ENCODE measurements at places on chromosomes 2 and 18.
A peak's percentile ranks its signal among the peaks of the same experiment; 100 is the strongest.

GRCh38 chr2:10906926-10907625 is 4.7 kb upstream of the KCNF1 start:
- no peak for DNase-seq

- no peak for DNase-seq
These were observed 25.4 kb downstream of the CAPN14 start for GRCh38 chr2:31191931-31192330.

- DNase-seq, result peak; percentile 50
These were observed 18.1 kb downstream of the LPIN2 start for GRCh38 chr18:2994603-2995432.

GRCh38 chr2:211946960-211947359 is 591.6 kb downstream of the ERBB4 start:
- DNase-seq, result no peak

DNA sequence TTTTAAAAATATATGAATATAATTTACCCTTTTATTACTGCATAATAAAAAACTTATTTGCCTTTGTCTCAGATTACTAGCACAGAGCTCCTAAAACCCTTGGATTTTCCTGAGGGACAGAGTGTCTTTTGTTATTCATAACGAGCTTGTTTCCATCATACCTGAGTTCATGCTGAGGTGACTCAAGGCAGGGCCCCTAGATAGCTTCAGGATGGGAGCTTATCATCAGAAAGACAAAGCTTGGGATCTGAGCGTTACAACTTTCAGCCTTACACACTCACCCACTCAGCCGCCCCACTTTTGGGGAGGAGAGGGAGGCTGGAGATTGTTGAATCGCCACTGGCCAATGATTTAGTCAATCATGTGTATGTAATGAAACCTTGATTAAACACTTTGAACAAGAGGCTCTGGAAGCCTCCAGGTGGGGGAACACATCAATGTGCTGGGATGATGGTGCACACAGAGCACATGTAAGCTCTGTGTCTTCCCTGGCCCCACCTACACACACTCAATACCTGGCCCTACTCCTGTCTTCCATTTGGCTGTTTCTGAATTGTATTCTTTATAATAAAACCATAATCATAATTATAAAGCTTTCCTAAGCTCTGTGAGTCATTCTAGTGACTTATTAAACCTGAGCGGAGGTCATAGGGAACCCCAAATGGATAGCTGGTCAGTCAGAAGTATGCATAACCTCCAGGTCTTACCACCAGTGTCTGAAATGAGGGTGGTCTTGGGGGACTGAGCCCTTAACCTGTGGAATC is 28.5 kb upstream of the DNAH7 start:
- DNase-seq, result no peak

GRCh38 chr2:240452462-240453256 is 17.2 kb downstream of the GPC1 start:
- DNase-seq, result no peak

- DNase-seq, result no peak
These were observed 896 bp downstream of the CACNB4 start for GRCh38 chr2:152097801-152098495.

GRCh38 chr2:163441603-163442002 is 294.2 kb downstream of the FIGN start:
- no peak for DNase-seq

- no peak for DNase-seq
These were observed 23.4 kb upstream of the SNED1 start for GRCh38 chr2:240974771-240975572.

DNA sequence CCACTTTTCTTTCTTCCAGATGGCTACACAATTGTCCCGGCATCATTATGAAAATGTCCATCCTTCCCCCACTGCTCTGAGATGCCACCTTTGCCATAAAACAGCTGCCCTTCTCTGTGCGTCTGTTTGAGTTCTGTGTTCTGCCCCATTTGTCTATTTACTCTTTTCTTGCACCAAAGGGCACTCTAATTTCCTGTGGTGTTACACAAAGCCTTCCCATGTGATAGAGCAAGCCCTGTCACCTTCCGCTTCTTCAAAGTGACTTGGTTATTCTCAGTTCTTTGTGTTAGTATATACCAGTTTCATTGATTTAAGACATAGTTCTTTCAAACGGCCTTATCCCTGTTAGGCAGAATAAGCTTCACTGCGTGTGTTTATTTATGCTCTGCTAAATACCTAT is 84.1 kb downstream of the FBXO15 start:
- no peak for DNase-seq

DNA sequence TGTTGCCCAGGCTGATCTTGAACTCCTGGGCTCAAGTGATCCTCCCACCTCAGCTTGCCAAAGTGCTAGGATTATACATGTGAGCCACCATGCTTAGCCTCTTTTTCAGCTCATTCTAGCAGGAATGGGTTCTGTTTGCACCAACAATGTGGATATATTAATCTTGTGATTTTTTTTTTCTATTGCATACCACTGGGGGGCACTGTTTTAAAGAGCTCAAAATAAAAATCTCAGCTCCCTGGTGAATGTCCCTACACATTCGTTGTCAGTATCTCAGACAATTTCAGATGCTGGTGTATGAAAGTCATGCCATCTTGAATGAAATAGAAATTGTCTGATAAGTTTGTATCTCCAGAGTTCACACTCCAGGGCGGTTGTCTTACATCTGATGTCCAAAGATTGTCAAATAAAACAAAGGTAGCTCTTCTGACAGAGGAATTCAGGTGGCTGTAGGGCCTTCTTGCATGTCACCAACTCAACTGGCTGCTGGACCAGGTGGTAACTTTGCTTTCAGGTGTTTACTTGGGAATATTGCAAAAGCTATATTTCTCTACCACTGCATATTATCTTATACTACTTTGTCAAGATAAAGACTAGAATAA is 3.1 kb upstream of the MATN3 start:
- no peak for DNase-seq

- DNase-seq, result no peak
These were observed 190.6 kb downstream of the HAUS1 start for GRCh38 chr18:46294751-46295150.

GRCh38 chr2:88254437-88255091 is 84.4 kb downstream of the THNSL2 start:
- no peak for DNase-seq

DNA sequence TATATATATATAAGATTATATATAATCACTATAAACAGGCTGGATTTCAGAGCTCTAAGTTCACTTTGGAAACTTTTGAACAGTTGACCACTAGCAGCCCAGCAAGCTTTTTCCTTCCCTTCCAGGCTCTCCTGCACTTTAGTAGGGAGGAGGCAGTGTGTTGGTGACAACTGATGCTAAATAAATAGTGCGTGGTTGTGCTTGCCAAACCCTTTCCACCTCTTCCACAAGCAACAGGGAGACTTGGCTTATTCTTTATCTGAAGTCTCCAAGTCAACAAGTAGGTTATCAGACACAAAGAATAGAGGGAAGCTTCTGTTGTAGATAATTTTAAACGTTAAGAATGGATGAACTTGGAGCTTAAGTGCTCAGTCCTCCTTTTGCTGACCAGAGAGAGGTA is 408.2 kb upstream of the HNRNPA3 start:
- DNase-seq, result no peak

DNA sequence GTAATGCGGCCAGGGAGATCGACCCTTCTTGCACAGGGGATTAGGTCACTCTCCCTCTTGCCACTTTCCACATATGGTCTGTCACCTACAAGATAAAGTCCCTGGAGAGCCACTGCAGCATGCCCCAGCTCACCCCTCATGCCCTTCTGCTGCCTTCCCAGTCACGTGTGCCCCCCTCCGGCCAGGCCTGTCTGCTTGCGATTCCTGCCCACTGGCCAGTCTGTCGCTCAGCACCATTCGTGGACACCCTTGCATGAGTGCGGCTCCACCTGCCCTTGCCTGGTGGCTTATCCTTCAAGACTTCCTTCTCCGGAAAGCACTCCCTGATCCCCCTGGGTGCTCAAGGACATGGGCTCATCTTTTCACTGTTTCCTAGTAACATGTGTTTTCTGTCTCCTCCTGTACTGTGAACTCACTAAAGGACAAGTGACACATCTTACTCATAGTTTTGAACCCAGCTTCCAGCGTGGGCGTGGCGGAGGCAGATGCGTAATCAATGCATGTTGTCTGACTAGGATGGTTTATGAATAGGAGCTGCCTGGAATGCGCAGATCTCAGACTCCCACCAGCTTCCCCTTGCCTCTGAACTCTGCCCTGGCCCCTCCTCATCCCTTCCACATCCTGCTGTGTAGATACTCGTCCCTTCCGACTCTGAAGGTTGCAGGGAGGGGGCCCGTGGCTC is 7.8 kb upstream of the NT5DC4 start:
- DNase-seq, result no peak

GRCh38 chr2:241892299-241893137 is 23.0 kb downstream of the RTP5 start:
- DNase-seq, result no peak

GRCh38 chr18:79912994-79913831 is 38.2 kb downstream of the SLC66A2 start:
- DNase-seq, result no peak

- no peak for DNase-seq
These were observed 92.5 kb downstream of the EPB41L5 start for GRCh38 chr2:120105360-120105759.

- DNase-seq, result no peak
These were observed 202 bp downstream of the MCEE start for GRCh38 chr2:71129902-71130151.

DNA sequence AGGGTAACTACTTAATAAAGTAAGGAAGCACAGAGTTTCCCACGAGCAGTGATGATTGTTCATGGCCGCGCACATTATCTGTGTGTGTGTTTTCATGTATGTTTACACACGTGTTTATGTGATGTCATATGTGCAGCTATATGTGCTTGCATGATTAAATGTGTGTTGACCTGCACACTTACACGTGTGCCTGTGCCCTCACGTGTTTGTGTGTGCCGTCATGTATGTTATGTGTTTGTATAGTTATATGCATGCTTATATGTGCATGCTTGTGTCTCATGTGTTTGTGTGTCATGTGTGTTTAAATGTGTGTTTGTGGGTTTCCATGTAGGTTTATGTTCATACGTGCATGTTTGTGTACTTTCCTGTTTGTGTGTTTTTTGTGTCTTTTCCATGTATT is 782.3 kb downstream of the GALR1 start:
- no peak for DNase-seq

DNA sequence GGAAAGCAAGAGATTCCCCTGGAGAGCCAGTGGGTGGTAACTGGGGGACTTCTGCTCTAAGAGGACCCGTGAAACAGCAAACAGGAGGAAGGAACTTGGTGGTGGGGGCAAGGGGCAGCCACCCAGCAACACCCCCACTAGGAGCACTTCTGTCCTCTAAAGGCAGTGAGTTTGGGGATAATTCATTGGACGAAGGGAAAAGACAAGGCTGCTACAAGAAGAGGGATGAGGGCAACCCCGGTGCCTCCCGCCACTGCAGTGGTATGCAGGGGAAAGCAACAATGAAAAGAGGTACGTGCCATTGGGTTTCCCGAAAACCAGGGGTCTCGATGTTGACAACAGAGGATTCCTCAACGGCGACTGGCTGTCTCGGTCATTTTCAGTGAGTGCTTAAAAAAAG is 9.1 kb downstream of the RPL31 start:
- DNase-seq, result no peak

DNA sequence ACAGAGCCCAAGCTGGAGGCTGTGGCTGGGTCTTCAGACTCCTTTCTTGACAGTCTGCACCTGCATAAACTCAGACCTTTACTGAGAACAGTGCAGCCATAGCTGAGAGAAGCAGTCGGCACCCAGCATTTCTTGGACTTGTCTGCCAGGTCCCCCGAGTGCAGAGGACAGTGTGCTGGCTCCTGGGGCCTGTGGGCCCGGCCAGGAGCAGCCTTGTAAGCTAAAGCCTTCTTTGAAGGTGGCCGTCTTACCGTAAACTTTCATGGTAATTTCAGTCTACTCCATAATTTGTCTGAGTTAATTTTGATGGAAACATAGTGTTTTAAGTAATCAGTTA is 70.9 kb downstream of the LRRFIP1 start:
- DNase-seq, result no peak

DNA sequence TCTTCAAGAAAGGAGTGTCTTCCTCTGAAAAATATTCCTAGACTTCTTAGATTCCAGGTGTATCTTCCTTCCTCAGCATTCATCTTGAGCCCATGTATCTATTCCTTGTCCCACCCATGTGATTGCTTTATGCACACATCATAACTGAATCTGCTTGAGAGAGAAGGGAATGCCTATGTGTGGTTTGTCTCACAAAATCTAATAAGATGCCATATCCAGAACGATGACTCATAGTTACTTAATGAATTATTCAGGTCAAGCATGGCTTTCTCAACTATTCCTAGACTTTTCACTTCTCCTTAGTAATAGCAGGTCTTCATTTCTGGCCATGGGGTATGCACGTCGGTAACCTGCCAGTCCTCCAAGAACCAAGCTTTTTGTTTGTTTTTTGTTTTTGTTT is 121.8 kb downstream of the SETBP1 start:
- DNase-seq, result no peak

- no peak for DNase-seq
These were observed 24.7 kb upstream of the AGAP1 start for GRCh38 chr2:235468978-235469655.

DNA sequence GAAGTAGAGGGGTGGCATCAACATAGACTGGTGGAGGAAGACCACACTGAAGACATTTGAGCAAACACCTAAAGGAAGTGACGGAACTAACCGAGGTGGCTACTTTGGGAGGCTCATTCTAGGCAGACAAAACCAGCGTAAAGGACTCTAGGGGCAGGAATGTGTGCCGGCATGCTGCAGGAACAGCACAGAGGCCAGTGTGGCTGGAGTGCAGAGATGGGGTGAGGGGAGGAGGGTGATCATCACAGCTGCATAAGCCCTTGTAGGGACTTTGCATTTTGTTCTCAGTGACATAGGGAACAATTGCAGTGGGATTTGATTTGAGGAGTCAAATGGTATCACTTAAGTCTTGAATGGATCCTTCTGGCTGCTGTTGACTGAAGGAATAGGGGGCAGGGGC is 253.5 kb downstream of the NCKAP5 start:
- DNase-seq, result no peak

- DNase-seq, result no peak
These were observed 258.1 kb downstream of the GBX2 start for GRCh38 chr2:235910067-235910466.

DNA sequence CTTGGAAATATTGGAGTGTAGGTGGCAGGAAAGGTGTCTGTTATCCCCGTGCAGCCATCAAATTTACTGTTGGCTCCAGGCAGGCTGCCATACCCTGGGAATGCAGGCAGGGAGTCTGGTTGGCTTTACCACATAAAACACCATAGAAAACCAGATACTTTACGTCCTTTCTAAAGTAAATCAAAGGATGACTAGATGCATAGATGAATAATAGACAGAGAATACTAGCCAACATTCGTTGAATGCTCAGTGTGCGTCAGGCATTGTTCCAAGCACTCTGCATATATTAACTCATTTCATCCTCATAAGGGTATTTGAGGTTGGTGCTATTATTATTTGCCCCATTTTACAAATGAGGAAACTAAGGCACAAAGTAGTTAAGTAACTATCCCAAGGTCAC is 65.2 kb downstream of the VSNL1 start:
- DNase-seq, result no peak

- no peak for DNase-seq
These were observed 148.0 kb upstream of the FN1 start for GRCh38 chr2:215583881-215584280.
